ENCODE measurements at places on chromosomes 12 and 14.

- peaks cover 4% of the 10 kb centered on the region for H3K36me3 ChIP-seq
- no peak overlapping the region for H3K27ac ChIP-seq
- peaks cover 20% of the 10 kb centered on the region for H3K4me1 ChIP-seq
- H3K27me3 ChIP-seq = no peaks in the 10 kb centered on the region
- DNase-seq = no peak
These were observed 133.5 kb downstream of the FOXN3 start for GRCh38 chr14:89283327-89284060.

DNA sequence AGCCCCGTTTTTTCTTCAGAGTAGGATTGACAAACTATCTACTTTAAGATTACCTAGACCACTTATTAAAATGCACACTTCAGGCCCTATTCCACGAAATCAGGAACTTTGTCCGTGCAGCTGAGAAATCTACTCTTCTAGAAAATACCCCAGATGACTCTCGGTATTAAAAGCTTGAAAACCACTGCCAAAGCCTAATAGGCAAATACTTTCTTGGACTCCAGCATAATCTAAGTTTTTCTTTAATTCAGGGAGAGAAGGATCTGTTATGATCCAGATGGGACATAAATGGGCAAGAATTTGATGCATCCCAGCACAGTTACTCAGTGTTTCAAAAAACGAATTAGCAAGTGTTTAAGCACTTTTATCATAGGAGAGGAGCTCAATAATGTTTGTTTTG is 94.5 kb downstream of the TMX1 start:
- no peak overlapping the region for H3K27ac ChIP-seq
- no peak overlapping the region for H3K4me3 ChIP-seq
- no peaks in the 10 kb centered on the region for H3K4me1 ChIP-seq
- H3K36me3 ChIP-seq = no peaks in the 10 kb centered on the region
- DNase-seq = no peak

- no peaks in the 10 kb centered on the region for H3K27me3 ChIP-seq
- H3K4me1 ChIP-seq = no peaks in the 10 kb centered on the region
- H3K27ac ChIP-seq = no peak overlapping the region
- H3K4me3 ChIP-seq = no peak overlapping the region
These were observed 28.4 kb downstream of the AREL1 start for GRCh38 chr14:74684434-74684833.

- H3K4me1 ChIP-seq = peaks cover 80% of the 10 kb centered on the region
- no peaks in the 10 kb centered on the region for H3K36me3 ChIP-seq
- no peak for DNase-seq
- no peaks in the 10 kb centered on the region for H3K27me3 ChIP-seq
These were observed 41.7 kb downstream of the SUSD6 start for GRCh38 chr14:69652942-69653684.

All from CD4-positive, alpha-beta memory T cell (primary cell).